Left ventricle myocardium inferior (tissue), 1 donor: ENCODE measurements at places on chromosomes 12 and 14.

GRCh38 chr14:29453045-29453444 lies 474.6 kb downstream of the PRKD1 start:
- DNase-seq, result no peak

DNA sequence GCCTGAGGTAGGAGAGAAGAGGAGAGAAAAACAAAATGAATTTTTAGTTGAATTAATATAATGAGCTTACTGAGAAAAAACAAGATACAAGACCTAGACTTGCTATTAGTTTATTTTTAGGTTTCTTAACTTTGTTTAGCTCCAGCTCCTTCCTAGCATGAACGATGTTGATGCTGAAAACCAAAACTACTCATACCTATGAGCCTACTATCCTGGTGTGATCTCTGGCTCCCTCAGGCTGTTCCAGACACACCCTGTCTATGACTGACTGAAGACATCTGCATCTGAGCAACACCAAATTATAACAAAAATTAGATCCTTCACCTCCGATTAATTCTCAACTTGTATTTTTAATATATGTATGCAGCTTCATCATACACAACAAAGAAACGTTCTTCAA lies 190.4 kb downstream of the SLC5A8 start:
- DNase-seq, result no peak

DNA sequence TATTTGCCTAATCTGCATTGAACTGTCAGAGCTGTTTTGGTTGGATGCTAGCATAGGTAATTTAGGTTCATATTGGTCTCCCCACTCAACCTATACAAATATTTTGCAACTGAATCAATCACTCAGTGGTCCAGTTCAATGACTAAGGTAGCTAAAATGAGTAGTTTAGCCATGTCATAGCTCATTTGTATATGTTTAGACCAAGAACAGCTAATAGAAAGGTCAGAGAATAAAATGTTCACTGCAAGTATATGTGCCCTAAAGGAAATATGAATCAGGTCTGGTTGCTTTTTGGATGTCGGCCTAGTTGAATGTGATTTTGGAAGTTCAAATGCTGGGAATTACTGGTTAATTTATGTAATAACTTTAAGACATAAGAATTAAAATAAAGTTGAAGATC lies 883.9 kb downstream of the LRFN5 start:
- no peak for DNase-seq

DNA sequence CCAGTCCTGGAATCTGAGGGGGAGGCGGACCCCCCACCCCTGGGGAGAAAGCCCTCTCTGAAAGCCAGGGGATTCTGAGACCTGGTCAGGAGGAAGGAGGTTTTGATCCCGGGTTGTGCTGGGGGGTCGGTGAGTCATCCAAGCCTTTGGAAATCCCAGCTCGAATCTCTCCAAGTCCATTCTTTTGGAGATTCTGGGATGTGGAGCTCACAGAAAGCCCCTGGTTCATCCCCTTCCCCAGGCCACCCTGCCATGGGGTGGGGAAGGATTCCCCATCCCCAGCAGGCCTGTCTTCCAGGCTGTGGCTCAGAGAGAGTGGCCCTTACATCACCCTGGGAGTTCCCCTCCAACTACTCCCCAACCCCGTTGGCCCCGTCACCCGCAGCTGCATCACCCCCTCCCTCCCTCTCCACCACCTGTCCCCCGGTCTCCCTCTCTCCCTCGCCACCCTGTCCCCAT lies 14.3 kb downstream of the EXOC3L4 start:
- DNase-seq, result no peak

- peak; percentile 51 for DNase-seq
Measured at GRCh38 chr14:98957211-98958047, 314.6 kb downstream of the BCL11B start.
